ACHN (cell line): ENCODE measurements at places on chromosomes 7 and 10.

GRCh38 chr10:58473976-58474375, 38.7 kb upstream of the BICC1 start:
- peak; percentile 27 for DNase-seq

DNA sequence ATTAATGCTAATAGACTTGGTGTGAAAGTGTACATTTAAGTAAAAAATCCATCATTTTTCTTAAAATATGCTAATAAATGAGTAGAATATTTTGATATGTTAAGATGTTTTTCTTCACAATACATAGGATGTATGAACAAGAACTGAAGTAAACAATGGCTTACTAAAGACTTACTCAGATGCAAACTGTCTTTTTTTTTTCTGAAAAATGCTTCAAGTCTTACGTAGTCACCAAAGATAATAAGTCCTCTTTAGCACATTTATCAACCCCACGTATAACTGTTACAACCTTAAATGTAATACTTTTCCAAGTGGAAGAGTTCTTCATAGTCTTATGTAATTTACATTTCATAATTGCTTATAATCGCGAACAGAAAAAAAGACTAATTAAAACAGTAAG, 54.8 kb downstream of the MDFIC start:
- DNase-seq, result no peak

GRCh38 chr7:127366680-127367079, 25.8 kb downstream of the ZNF800 start:
- no peak for DNase-seq

GRCh38 chr10:80191589-80192270, 13.6 kb downstream of the ANXA11 start:
- DNase-seq, result no peak

- DNase-seq, result no peak
These were observed 1189.0 kb upstream of the LRRN3 start for GRCh38 chr7:109901926-109902325.

DNA sequence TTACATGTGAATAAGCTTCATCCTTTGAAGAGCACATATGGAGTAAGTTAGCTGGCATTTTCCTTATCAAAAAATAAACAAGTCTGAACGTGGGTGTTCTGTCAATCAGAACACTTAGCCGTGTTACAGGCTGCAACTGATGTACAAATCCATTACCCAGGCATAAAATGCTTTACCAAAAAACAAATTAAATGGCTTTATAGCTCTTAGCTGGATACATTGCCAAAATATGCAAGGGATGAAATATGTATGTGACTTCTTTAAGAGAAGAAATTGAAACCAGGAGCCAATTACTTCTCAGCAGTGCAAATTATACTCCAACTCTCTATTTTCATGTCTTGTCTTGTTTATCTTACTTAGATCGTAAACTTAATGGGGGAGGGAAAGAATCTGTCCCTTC, 214.8 kb downstream of the DGKB start:
- no peak for DNase-seq

DNA sequence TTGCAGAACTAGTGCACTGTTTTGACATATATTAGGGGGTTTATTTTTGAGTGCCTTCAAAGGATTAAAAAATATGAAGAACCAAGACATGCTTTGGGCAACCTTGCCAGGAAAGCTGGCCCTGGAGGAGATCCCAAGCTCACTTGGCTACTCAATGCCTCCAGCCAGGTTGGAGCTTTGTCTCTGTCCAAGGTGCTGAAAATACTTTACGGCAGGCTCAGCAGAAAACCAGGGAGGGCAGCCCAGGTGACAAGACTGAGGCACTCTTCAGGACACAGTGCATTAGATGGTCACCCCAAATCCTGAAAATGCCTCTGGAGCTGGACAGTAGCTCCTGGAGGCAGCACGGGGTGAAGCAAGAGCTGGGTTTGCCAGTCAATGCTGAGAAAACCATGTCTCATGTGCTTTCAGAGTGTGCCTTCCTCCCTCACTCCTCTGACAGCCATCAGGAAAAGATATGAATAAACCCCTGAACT, 5.8 kb upstream of the KCNH2 start:
- peak; percentile 73 for DNase-seq

GRCh38 chr10:72108830-72109635, 20.7 kb upstream of the SPOCK2 start:
- peak; percentile 60 for DNase-seq

DNA sequence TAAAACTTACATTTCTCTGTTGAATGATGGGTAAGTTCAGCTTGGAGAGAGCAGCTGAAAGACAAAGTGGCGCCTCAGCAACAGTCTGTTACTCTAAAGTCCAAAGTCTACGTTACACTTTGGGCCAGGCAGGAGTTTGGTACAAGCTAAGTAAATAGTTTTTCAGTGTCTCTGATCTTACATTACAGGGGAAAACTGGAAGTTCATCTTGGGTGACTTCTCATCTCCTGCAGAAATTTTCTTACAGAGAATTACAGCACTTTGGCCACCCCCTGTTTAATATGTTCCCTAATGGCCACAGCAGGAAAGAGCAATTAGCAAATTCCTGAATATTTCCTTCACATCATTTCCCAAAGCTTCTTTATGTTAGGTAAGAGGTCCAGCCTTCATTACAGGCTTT, 67.1 kb downstream of the ABCC2 start:
- DNase-seq, result no peak

- DNase-seq, result peak; percentile 4
These were observed 31.5 kb upstream of the PRLHR start for GRCh38 chr10:118626953-118627352.

DNA sequence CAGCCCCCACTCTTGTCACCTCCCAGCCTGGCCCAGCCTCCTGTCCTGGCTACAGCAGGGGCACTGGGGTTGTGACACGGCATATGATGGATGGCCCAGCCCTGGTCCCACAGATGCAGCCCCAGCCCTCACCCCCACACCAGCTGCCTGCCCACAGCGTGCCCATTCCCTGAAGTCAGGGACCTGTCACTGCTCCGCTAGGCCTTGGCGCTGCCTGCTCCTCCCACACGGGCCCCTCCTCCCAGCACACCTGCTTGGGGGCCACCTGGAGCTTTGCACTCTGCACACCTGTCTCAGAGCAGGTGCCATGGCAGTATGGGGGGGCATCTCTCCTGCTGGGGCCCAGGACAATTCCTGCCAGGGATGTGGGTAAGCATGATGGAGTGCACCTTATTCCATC, 3.5 kb downstream of the GCK start:
- DNase-seq, result no peak

DNA sequence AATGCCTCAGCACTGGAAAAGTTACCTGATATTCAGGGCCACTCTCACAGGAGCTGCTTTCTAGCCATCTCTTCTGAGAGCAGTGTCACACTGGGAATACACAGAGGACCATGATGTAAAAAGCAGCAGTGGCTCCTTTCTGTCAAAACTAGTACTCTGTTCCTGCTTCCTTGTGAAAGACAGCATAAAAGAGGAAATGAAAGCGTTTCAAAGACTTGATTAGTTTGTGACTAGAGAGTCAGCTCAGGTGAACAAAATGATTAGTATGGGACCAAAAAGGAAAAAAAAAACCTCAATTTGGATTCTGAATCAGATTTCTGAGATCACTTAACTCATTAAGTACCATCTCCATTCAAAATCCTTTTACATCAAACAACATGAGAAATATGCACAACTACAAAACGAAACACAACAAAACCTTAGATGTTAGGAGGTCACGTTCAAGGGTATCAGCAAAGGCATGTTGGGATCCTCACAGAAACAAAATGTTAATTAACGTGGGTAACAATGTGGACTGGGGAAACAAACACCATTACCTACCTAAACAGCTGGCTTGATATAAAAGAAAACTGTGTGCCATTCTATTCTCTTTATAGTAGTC, 103.7 kb downstream of the MACC1 start:
- no peak for DNase-seq

DNA sequence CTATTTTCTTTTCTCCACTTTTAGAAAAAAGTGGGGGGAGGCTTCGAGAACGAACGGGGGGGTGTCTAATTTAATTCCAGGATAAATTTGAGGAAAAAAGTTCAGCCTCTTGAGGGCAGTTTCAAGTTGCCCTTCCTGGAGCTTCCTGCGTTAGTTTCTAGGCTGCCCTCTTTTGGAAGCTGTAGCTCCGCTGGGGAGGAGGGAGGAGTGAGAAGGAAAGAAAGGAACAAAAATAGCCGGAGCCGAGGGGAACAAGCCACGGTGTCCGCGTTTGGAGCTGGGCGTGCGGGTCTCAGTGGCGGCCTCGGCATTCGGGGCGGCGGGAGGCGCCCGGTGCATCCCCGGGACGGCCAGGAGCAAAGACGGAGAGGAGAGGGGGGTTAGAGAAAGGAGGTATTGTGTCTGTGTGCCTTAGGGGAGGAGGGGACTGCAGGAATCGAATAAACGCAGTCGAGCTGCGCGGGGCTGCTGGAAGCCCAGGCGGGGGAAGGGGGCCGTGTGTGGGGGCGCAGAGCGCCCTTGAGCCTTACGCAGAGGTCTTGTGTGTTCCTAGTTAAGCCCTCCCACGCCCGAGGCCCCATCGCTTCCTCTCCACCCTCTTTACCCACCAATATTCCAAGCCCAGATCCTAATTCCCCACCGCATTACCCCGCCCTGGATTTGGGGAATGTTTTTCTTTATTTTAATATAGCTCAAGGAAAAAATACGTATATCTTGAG, 2.0 kb upstream of the TNRC18 start:
- peak; percentile 87 for DNase-seq

DNA sequence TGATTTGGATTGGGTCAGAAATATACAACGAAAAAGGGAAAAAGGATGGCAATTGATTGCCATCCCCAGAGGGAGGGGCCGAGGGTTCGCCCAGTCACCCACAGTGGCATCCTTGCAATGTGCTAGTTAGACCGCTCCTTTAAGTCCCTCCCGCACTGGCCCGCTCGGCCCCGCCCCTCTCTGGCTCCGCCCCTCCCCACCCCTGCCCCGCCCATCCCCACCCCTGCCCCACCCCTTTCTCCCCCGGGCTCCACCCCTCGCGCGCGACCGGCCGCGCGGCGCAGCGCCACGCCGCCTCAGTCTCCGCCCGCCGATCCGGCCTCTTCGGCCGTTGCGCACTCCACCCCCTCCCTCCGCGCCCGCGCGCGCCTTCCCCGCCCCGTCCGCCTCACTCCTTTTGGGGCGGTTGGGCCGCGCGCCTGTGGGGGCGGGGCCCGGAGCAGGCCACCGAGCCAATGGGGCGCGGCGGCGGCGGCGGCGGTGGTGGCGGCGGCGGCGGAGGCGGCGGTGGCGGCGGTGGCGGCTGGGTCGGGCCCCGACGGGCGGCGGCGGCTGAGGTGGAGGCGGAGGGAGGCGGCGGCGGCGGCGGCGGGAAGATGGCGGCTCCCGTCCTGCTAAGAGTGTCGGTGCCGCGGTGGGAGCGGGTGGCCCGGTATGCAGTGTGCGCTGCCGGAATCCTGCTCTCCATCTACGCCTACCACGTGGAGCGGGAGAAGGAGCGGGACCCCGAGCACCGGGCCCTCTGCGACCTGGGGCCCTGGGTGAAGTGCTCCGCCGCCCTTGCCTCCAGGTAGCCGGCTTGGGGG, at the start of gene VKORC1L1:
Gene VKORC1L1 (plus strand): TSS at position 299 of the 806 bp plus-strand sequence. CDS start 298 bp downstream, at position 597.
- peak; percentile 98 for DNase-seq

- no peak for DNase-seq
These were observed 1.4 kb downstream of the MYO1G start for GRCh38 chr7:44977304-44977958.

- DNase-seq, result no peak
These were observed 52.3 kb upstream of the KDM7A start for GRCh38 chr7:140229101-140229525.

DNA sequence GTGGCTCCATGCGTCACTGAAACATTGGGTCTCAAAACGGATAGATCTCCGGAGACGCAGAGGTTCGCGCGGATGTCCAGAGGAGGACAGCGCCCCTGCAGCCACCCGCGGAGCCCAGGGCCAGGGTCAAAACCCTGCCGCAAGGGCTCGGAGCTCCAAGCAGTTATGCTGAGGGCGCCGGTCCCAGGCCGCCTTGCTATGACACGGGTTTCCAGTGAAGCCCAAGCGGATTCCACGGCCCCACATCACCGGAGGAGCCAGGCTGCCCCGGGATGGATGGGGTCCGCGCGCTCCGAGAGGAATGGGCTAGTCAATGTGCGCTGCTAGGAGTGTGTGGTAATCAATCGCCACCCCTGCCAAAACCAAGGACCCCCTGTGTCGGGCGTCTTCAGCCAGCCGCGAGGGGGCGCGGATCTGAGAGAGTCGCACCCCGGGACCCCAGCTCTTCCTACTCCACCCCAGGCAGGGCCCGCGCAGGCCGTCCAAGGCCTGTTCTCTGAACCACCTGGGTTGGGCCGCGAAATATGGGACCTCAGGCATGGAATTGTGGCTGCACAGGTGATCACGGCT, 5.6 kb upstream of the EMX2 start:
- DNase-seq, result no peak

DNA sequence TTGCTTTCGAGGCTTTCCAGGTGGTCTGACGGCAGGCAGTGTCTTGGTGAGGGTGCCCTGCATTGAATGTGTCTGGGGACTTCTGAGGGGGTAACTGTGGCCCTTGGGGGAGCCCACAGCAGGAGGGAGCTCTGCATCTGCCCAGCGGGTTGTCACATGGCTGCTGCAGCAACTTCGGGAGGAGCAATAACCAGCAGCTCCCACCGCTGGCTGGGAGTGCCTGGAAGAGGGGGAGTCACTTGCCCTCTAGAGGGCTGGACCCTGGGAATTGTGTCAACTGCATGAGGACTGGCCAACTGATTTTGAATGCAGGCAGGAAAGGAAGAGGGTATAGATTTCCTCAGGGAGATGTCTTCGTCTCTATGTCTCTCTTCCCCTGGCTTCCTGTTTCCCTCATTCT, 26.4 kb downstream of the C10orf120 start:
- DNase-seq, result no peak

DNA sequence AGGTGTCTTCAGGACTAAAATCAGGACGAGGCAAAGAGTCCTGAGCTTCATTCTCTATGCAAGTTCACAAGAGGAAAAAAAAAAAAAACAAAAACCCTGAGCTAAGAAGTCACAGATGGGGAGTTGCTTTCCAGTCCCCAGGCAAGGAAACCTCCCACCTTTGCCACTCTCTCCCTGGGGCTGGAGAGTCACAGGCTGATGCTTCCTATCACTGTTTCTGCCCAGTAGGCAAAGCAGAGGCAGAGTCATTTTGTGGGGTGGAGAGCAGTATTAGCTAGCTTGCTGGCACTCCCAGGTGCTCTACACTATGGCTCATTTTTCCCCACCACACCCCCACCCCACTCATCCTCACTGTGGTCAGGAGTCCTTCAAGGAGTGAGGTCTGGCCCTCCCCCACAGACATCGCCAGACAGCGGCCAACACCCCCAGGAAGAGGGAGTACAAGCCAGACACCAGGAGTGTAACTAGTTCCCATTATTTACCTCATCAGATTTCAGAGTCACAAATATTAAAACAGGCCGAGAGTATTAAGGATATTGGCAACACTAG, 34.6 kb upstream of the UNC5B start:
- no peak for DNase-seq

DNA sequence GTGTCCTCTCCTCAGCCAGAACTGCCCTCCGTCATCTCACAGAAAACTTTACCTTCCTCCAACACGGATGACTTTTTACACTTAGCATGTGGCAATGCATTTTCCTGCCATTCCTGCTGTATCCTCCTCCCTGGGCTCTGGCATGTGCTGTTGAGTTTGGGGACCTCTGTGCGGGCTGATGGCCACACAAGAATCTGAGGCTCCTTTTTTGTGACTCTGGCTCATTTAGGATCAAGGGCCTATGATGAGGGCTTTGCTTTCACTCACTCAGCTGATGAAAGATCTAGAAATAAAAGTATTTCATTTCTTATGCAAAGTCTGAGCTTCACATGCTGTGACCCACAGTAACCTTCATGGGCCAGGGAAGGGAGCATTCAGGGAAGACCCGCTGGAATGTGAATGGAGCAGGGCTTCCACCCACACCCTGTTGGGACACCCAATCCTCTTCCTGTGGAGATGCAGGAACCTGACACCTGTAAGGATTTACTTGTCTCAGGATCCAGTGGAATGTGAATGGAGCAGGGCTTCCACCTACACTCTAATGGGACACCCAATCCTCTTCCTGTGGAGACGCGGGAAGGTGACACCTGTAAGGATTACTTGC, 500.3 kb upstream of the MKI67 start:
- DNase-seq, result no peak
